NCI-H1417 treated with DMSO at 0.1 percent for 48 hours (cell line): ENCODE measurements at places on chromosomes 3 and 15.

- DNase-seq = no peak
Observed at GRCh38 chr3:21825684-21826083, 74.7 kb upstream of the ZNF385D start.

GRCh38 chr3:195054311-195054710, 216.6 kb downstream of the XXYLT1 start:
- DNase-seq = no peak

GRCh38 chr3:17954801-17955200, 212.4 kb upstream of the TBC1D5 start:
- no peak for DNase-seq

- no peak for DNase-seq
Observed at GRCh38 chr3:134527037-134527436, 41.2 kb downstream of the CEP63 start.

DNA sequence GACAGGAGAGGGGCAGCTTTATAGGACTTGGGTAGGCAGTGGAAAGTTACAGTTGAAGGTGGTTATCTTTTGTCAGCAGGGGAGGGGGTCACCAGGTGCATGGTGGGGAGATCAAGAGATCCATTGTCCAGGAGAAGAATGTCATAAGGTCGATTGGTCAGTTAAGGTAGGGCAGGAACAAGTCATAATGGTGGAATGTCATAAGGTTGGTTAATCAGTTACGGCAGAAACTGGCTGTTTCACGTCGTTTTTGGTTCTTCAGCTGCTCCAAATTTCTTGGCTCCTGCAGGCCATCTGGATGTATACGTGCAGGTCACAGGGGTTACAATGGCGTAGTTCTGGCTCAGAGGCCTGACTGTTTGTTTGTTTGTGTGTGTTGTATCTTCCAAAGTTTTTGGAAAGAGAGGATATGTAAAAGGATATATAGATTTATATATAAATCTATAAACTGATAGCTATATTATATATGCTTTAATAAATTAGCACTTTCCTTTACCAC, 565.1 kb downstream of the ZNF385D start:
- no peak for DNase-seq

- DNase-seq = no peak
Observed at GRCh38 chr3:4568841-4569240, 75.7 kb downstream of the ITPR1 start.

GRCh38 chr15:69000091-69000490, 14.4 kb upstream of the NOX5 start:
- DNase-seq = no peak

DNA sequence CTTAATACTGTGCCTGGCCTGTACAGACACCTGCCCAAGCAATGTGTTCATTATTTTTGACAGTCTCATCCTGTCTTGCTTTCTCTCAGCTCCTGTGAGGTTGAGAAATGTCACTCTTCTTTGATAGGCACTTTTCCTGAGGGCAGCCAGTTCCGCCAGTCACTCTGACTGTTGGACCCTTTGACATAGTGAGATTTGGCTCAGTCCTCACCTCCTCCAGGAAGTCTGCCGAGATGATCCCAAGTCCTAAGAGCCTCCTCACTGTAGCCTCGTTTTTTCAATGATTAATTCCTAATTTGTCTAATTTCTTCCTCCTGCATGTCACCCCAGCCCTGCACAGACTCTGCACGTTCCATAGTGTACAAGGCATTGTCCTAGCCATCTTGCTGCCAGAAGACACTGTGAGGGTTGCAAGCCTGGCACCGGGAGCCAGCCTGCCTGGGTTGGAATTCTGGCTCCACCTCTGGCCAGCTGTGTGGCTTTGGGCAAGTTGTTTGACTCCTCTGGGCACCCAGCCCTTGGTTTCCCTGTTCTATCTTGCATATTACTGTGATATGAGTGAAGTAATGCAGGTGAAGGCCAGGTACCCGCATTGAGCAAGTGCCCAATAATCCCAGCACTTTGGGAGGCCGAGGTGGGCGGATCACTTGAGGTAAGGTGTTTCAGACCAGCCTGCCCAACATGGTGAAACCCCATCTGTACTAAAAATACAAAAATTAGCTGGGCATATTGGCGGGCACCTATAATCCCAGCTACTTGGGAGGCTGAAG, 24.3 kb downstream of the RPLP1 start:
- DNase-seq = no peak

DNA sequence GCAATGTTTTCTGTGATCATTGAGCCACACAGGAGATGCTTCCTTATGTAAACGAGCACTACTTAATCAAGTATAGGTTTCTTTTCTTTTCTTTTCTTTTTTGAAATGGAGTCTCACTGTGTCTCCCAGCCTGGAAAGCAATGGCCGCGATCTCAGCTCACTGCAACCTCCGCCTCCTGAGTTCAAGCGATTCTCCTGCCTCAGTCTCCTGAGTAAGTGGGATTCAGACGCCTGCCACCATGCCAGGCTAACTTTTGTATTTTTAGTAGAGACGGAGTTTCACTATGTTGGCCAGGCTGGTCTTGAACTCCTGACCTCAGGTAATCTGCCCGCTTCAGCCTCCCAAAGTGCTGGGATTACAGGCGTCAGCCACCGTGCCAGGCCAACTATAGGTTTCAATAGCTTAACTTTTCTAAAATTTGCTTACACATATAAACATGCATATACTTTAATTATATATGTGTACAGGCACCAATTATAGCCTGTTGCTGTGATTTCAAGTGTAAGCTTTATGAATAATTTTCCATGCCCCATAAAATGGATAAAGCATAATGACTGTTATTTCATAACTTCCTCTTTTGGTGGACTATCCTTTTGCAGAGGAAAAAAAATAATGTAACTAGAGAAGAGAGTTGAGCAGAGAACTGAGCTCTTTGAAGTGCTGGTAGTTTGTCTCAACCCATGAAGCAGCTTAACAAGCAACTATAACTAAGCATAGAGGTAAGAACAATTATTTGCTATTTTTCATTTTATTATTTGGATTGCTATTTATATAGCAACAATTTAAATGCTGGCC, 24.8 kb upstream of the MBNL1 start:
- DNase-seq = no peak

GRCh38 chr3:30600572-30600971, 5.8 kb upstream of the TGFBR2 start:
- no peak for DNase-seq

- DNase-seq = no peak
Observed at GRCh38 chr3:172410702-172411477, 37.4 kb downstream of the GHSR start.

DNA sequence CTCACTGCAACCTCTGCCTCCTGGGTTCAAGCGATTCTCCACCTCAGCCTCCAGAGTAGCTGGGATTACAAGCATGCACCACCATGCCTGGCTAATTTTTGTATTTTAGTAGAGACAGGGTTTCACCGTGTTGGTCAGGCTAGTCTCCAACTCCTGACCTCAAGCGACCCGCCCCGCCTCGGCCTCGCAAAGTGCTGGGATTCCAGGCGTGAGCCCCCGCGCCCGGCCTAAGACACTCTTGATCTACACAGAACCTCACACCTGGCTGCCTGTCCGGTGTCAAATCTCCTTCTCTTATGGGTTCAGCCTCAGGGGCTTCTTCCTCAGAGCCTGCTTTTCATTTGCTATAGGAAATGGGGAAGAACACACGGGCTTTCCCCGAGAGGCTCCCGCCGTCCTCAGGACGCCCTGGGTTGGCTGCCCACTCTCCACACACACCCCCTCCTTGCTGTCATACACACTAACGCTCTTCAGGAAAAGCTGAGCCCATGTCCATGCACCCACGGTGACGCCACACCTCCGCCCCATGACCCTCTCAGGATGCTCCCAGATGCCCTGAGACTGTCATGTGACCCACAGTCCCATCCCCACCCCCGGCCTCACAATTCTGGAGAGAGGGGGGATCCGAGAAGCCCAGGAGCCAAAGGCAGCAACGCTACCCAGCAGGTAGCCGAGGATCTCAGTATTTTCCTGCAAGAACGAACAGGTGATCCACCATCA, 10.4 kb downstream of the TMEM44 start:
- DNase-seq = no peak

DNA sequence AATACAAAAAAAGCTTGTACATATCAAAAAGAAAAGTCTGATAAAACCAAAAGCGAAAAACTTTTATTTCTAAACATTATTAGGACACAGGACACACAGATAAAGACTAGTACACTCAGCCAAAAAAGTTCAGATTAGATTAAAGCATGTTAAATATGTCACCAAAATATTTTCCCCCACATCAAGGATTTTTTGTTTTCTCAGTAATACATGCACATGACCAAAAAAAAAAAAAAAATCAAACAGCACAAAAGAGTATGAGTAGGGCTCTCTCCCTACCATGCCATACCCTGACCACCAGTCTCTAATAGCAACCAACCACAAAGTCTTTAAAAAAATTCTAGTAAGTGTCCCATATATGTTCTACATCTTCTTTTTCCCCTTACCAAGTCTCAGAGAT, 77.4 kb downstream of the LRRFIP2 start:
- DNase-seq = no peak

GRCh38 chr3:122962149-122962548, 65.4 kb downstream of the SEMA5B start:
- no peak for DNase-seq

DNA sequence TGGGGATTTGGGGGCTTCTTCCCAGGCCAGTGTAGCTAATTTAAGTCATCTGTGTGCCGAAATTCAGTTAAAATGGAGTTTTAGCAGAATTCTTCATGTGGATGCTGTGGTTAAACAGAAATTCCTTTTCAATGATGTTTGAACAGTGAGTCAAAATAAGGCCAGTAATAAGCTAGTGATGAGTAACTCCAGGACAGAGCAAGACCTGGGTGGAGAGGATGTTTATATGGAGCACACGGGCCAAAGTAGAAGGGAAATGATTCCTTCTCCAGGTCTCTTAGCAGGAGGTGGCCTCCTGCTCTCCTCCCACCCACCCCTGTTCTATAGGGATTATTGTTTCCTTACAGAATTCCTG, 31.9 kb upstream of the UACA start:
- no peak for DNase-seq

- DNase-seq = no peak
Observed at GRCh38 chr15:96306321-96306720, 24.2 kb upstream of the NR2F2 start.

DNA sequence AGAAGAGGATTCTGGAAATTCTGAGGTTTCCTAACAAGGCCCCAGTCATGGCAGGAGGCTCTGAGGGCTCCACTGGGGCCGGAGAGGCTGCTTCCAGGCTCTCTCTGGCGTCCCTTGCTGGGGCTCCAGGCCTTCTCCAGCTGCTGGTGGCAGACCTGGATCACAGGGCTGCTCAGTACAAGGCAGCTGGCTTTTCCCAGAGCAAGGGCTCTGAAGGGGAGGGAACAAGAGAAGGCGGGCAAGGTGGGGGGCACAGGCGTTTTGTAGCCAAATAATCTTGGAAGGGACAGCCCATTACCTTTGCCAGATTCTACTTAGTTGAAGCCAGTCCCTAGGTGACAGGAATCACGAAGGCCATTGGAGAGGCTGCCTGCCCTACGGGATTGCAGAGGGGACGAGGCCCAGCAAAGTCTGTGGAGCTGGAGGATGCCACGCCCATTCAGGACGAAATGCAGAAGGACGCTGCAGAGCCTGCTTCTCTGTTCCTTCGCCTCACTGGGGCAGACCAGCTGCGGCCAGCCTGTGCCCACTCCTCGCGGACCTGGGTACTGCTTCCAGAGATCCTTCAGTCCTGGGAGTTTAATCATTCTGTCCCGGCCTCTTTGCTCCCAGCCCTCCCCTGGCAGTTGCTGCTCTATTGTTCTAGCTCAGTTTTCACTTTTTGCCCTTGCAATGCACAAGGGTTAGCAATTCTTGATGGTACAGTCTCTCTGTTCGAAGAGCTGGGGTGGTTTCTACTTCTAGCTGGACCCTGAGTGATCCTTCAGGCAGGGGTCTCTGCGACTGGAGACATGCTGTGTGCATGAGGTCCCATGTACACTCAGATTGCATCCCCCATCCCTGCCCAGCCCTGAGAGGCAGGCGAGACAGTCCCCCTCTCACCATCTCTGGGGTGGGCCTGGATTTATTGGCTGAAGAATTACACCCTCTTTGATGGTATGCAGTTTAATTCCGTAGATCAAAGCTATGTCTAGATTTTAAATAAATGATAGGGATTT, 149.3 kb upstream of the MEF2A start:
- DNase-seq = no peak

GRCh38 chr3:171348121-171348520, 112.1 kb downstream of the TNIK start:
- DNase-seq = no peak

DNA sequence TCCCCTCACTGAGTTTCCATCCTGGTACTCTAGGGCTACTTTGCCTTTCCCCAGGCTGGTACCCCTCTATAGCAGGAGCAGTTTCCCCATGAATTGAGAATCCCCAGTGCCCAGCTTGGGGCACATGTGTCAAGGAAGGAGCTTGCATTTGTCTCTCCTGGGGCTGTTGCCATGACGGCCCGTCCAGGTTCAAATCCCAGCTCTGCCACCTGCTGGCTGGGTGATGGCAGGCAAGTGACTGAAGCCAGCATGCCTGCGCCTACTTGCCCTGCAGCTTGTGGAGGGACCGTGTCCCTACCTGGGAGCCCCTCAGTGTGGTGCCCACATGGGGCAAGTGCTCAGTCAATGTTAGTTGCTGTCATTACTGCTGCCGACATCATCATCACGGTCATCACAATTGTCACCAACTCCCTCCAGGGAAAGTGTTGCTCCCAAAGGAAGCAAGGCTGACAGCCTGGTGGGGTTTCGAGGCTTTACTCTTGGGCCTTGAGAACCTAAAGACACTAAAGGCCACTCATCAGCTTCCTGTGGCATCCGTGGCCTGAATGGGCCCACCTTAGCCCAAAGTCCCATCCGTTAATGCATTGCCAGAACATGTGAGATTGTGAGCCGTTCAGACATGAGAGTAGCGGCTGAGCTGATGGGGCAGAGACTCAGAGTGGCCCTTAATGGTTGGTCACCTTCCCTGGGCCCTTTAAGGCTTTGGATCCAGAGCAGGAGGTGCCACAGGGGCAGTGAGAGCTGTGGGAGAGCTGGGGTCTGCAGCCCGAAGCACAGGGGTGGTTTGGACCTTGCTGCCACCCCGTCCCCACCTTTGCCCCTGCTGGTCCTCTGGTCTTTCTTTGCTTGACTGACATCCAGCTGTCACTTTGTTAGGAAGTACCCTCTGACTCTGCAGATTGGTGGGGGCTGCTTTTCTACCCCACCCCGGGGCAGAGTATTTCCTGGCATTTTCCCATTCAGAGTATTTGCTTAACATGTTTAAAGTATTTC, 144.4 kb downstream of the DNAJB8 start:
- DNase-seq = no peak

DNA sequence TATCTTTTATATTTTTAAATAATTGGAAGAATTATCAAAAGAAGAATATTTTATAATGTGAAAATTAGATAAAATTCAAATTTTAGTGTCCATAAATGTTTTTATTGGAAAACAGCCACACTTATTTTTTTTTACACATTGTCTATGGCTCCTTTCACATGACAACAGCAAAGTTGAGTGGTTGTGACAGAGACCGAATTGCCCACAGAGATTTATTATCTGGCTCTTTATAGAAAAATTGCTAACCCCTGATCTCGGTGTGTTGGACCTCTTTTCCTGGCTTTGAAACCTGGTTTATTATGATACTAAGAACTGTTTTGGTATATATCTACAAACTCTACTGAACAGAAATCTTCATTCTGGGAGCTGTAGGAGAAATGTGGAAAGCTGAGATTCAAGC, 269.1 kb upstream of the UMPS start:
- DNase-seq = no peak

- DNase-seq = no peak
Observed at GRCh38 chr3:116140100-116140689, 305.1 kb downstream of the LSAMP start.

GRCh38 chr15:83288381-83288801, 3.9 kb upstream of the BNC1 start:
- no peak for DNase-seq
